ENCODE measurements at places on chromosomes 2 and 18. TPM values are rescaled to one million over a fixed set of nuclear protein-coding genes. Genes with fewer than 3 reads are reported as not detected.
A peak's percentile ranks its signal among the peaks of the same experiment; 100 is the strongest.

SGPP2 gene
- 26.4 TPM for total RNA-seq

DNA sequence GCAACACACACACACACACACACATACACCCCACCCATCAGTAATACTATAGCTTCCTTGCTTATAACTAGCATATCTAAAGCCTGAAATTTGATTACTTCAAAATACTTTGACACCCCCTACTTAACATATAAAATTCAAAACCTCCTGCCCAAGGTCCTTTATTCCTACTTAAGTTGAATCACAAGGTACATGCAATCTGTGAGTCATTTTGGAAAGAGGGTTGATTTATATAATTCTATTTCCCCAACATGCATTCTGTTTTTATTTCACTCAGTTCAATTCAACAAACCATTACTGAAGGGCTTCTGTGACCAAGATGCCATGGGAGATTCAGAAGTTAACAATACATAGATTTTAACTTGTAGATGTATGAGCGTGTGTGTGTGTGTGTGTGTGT is 420.7 kb downstream of the METTL4 start:
- no peak for DNase-seq

CBLN2 gene
- not detected for total RNA-seq

DNA sequence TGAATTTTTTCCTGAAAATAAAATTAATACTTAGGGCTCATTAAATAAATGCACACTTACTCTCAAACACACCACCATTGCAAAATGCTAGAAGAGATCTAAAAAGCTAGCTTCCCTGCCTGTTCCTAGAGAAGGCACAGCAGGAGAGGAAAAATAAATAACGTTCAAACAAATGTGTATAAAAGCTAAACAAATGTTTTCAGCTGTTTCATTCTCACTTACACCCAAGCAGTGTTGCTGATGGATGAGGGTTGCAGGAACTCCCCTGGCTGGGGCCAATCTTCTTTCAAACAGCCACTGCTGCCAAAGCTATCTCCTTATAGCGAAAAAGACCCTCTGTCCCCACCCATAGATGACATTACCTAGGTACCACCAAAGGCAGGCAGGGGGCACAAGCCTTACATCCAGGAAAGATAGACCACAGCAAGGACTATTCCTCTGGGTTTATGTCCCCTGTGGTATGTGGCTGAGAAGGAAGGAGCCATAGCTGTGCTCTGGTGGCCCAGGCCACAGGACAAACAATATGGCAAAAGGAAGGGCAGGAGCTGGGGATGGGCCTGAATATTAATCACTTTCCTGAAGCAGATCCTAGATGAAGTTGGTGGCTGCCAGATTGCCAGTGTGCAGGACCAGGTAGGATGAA is 214.6 kb downstream of the TTC32 start:
- no peak for DNase-seq

CRYGA gene
- not detected for total RNA-seq

AGFG1 gene
- 34.4 TPM for total RNA-seq

DNA sequence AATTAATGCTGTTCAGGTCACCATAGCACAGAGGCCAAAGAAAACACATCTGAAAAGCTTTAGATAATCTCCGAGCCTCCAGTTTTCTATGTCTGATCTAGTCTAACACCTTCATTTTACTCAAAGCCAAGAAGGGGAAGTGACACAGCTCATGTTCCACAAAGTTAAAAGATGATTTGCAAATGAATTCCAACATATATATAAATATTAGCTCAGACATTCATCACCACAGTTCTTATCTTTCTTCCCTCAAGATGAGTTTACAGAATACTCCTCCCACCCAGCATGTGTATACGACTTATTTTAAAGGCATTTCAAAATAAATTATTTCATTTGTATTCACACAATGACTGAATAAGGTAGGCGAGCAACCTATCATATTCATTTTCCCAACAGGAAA is 82.4 kb downstream of the AAK1 start:
- no peak for DNase-seq

DNA sequence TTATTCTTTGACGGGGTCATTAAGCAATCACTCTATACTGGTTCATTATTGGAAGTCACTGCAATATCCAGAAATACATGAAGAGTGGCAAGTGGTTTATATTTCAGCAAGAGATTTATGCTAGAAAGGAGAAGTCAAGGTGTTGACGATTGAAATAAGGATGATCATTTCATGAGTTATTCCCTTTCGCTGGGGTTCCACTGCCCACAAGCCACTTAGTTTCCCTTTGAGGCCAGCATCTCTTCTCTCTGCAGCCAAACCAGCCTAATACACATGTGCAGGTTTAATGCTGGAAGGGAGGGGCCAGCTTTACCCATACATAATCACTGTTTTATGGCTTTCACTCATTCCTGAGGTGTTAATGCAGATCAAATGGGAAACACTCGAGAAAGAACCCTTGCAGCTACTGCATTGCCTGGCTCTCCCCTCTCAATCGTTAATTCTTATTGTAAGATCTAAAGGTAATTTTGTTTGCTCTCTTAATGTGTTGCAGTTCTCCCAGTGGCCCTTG is 108.4 kb downstream of the MEIS1 start:
- DNase-seq = no peak

GRCh38 chr2:162574615-162575452 is 230.9 kb downstream of the GCA start:
- no peak for DNase-seq

FAP gene
- 7.3 TPM for total RNA-seq

DNA sequence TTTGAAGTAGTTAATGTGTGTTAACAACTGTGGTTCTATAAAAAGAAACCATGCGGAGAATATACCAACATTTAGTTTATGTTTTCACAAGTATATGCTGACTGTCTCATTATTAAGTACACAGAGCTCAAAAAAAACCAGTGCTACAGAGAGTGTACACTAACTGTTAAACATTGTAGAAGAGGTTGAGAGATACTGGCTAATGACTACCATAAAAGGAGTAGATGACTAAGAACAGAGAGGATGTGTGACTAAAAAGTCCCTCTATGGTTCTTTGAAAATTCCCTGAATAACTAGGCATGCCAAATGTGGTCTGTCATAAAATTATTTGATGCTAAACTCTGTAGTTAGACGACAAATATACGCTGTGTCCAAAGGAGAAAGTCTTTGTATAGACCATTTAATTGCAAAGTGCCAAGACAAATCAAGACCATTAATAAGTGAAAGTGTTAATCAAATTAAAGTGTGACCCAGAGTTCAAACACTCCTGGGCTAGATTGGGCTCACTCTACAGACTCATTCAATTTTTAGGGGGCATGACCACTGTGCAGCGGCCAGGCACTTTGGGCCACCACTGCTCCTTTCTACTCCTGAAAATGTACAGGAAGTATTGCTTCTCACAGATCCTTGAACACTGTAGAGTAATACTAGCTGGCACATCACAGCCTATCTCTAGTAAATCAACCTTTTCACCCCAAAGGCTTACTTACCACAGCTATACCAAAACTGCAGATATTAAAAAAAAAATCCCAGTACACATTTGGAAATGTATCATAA is 45.1 kb upstream of the SERTAD2 start:
- no peak for DNase-seq

DNA sequence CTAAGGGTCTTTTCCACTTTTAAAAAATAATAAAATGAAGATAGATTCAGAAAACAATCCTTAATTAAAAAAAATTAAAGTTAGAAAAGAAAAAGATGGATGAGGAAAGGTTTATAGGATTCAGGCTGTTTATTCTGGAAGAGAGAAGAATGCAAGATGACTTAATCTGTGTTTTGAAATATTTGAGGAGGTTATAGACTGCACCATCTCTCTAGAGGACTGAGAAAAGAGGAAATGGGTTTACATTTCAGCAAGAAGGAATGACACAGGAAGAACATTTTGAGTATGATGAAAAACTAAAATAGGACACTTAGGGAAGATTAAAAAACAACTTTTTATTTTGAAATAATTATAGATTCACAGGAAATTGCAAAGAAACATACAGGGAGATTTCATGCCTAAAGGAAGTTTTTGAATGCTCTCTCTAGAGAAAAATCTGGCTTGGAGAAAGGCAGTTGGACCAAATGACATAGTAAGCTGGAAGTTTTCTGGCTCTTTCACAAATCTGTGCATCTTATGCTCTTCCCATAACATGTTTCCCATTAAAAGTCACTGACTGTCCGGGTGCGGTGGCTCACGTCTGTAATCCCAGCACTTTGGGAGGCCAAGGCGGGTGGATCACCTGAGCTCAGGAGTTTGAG is 75.0 kb downstream of the CERS6 start:
- no peak for DNase-seq

RASGRP3 gene
- total RNA-seq = 34.6 TPM

GRCh38 chr2:157172866-157173578 is 84.5 kb upstream of the GALNT5 start:
- DNase-seq = no peak

- DNase-seq = no peak
Measured at GRCh38 chr2:222891890-222892289, 31.1 kb downstream of the ACSL3 start.

- DNase-seq = no peak
Measured at GRCh38 chr18:67581178-67581577, 64.7 kb upstream of the DSEL start.

LRP2 gene
- 27.7 TPM for total RNA-seq

GPR39 gene
- 23.6 TPM for total RNA-seq

LRATD1 gene
- total RNA-seq = 9.0 TPM

DNA sequence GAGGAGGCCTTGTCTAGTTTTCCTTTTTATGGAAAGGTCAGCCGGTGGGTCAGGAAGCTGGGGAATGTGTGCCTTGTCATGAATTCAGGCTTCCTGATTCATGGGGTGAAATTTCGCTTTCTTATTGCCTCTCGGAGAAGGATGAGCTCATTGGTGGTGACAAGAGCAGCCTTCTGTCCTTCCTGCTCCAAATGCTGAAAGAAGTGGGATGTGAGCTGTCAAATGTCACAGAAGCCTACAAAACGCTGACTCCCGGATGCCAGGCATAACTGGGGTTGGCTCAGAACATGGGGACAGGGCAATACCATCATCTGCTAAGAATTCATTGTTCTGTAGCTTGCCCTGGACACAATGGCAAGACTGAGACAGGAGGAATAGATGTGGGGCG is 55.8 kb upstream of the FAM136A start:
- DNase-seq = no peak

DIPK1C gene
- total RNA-seq = not detected

SOCS6 gene
- total RNA-seq = 21.9 TPM

DNA sequence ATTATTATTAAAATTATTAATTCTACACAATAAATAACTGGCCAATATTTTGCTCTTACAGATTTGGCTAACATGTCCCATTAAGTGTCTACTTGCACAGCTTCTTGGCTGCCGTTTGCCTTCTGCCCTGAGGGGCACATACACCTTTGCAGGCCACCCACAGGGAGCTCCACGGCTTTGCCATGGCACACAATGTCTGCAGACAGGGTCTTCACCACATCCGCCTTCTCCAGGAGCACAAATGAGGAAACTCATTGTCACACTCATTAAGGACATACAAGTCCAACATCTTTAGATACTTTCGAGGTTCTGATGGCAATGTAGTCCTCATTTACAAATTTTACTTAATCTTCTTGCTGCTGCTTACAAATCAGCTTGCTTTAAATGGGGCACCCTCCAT is 45.6 kb downstream of the LONRF2 start:
- DNase-seq = no peak

POLE4 gene
- total RNA-seq = 50.4 TPM

FMNL2 gene
- total RNA-seq = 70.7 TPM

- DNase-seq = no peak
Measured at GRCh38 chr2:68100189-68100588, 37.4 kb upstream of the C1D start.

DNA sequence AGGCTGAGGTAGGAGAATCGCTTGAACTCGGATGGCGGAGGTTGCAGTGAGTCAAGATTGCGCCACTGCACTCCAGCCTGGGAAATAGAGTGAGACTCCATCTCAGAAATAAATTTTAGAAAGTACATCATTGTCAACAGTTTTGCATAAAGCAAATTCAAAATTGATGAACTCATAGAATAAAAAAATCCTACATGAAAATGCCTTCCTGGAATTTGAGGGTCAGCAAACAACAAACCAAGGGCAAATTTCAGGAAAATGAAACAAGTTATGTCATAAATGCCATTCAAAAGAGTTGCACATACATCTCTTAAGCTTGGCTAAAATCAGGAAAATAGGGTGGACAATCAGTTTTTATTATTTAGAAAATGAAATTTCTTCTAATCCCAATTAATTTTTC is 45.1 kb downstream of the COL5A2 start:
- DNase-seq = no peak

- peak; percentile 94 for DNase-seq
Measured at GRCh38 chr2:85813982-85814801, 60.4 kb downstream of the ATOH8 start.

GRCh38 chr2:231545105-231545902 is 15.1 kb upstream of the NMUR1 start:
- DNase-seq = no peak

ARHGEF4 gene
- total RNA-seq = 38.8 TPM

GRCh38 chr18:36315736-36316135 is 18.2 kb downstream of the FHOD3 start:
- no peak for DNase-seq

GRCh38 chr18:286515-287310 is 18.9 kb upstream of the THOC1 start:
- no peak for DNase-seq

DNA sequence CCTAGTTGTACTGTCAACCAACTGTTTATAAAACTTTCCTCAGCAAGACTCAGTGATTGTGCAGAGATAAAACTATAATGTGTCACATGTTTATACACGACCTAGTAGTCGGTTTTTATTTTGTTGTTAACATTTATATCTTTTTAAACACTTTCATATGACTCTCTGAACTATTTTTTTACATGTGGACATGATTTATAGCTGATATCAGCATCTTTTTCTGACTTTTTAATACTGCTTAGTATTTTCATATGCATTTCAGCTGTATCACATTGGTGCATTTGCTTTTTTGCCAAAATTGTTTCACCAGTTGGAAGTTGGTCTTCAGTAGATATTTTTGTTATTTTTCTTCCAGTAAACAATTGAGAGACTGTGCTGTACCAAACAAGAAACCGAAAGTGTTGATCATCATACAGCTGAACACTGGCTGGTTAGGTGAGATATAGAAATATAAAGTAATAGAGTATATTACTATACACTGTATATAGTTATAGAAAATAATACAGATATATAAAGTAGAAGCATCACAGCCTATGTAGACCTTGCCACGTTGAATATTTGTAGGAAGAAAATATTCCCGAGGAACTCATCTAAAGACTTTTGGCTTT is 154.2 kb downstream of the KCTD1 start:
- no peak for DNase-seq

DNA sequence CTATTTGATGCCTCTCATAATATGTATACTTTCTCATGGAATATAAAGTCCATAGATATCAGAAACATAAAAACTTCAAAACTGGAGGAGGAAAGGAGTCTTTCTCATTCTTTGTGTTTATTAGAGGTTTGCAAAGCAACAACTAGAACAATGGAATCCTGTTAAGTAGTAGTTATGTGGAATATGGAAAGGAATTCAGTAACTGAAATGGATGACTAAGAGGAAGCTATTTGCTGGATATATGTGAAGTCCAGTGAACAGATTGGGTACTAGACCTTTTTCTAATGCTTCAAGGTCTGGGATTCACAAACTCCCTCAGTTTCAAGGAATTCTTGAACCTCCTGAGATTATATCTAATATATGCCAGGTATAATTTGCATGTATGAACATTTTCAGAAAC is 353.6 kb upstream of the FANCL start:
- no peak for DNase-seq

ADGRF3 gene
- total RNA-seq = 0.17 TPM

Data from upper lobe of left lung (tissue), 6 donors.